ENCODE measurements at places on chromosomes 16 and 17. TPM values are rescaled to one million over a fixed set of nuclear protein-coding genes. Genes with fewer than 3 reads are reported as not detected.
A peak's percentile ranks its signal among the peaks of the same experiment; 100 is the strongest.

GRCh38 chr17:8656693-8657092 lies 26.2 kb upstream of the MYH10 start:
- no peak for DNase-seq

Gene CACNG5
- total RNA-seq: not detected

Gene MYLK3
- 0.66 TPM for total RNA-seq

GRCh38 chr16:81756615-81757356 lies 22.3 kb upstream of the PLCG2 start:
- DNase-seq: no peak

DNA sequence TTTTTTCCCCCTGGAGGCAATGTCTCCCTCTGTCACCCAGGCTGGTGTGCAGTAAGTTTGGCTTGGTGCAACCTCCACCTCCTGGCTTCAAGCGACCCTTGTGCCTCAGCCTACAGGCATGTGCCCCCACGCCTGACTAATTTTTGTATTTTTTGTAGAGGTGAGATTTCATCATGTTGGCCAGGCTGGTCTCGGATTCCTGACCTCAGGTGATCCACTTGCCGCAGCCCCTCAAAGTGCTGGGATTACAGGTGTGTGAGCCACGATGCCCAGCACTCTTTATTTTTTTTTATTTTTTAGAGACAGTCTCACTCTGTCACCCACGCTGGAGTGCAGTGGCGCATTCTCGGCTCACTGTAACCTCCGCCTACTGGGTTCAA lies 113.2 kb downstream of the ABCC6 start:
- no peak for DNase-seq

Gene ARHGDIG
- 0.92 TPM for total RNA-seq

Gene TEKT1
- total RNA-seq: not detected

Gene PRR35
- not detected for total RNA-seq

- no peak for DNase-seq
Observed at GRCh38 chr17:44903012-44903685, 3.9 kb upstream of the EFTUD2 start.

GRCh38 chr17:36939052-36939801 lies 2.0 kb downstream of the LHX1 start:
- DNase-seq: peak; percentile 20

DNA sequence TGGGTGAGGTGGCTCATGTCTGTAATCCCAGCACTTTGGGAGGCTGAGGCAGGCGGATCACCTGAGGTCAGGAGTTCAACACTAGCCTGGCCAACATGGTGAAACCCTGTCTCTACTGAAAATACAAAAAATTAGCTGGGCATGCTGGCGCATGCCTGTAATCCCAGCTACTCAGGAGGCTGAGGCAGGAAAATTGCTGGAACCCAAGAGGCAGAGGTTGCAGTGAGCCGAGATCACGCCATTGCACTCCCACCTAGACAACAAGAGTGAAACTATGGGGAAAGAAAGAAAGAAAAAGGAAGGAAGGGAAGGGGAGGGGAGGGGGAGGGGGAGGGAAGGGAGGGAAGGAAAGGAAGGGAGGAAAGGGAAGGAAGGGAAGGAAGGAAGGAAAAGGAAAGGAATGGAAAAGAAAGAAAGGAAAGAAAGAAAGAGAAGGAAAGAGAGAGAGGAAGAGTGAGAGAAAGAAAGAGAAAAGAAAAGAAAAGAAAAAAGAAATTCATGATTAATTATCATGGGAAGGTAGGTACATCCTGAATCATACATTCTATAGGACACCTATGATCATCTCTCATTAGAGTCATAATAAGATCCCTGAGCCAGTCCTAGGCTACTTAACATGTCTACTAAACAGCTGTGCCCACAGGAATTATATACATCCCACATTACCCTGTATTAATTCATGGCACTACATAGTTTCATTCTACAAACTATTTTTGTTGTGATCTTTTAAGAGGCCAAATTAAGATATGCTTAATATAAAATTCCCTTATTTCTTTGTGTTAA lies 40.9 kb downstream of the CREBBP start:
- no peak for DNase-seq

Gene COPRS
- total RNA-seq: 4.2 TPM

Gene TMUB2
- total RNA-seq: 39.3 TPM

GRCh38 chr17:40064971-40065768 lies 2.4 kb downstream of the THRA start:
- DNase-seq: no peak

- DNase-seq: no peak
Observed at GRCh38 chr17:48352630-48353029, 77.4 kb downstream of the SKAP1 start.

DNA sequence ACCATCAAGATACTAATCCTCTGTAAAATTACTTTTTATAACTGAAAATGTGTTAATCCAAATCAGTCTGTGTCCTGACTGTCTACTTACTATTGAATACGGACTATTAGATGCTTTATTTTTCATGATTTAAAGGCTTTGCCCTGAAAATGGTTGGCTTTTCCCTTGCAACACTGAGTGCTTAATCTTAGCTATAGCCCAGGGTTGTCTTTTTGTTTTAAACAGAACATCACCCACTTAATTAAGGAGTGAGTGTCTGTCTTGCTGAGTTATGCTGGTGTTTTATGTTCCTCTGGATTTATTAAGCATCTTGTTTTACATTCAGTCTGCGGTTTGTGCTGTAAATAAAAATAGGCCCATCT lies 11.0 kb downstream of the FTO start:
- no peak for DNase-seq

DNA sequence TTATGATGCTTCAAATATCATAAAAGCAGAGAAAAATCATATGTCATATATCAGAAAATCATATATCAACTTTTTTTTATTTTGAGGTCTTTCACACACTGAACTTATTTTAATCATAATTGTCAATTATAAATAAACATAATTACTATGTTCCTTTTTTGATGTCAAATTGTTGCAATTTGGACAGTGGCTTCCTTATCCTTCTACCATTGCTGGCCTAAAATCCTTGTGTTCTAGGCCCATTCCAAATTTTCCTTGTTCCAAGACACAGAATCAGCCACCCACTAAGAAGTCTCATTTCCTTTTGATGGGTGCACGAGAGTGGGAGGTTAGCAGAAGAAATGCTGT lies 28.9 kb downstream of the G6PC1 start:
- no peak for DNase-seq

GRCh38 chr17:81230043-81230820 lies 7.5 kb upstream of the CEP131 start:
- no peak for DNase-seq

GRCh38 chr16:29858149-29858849 lies 4.7 kb downstream of the CDIPT start:
- DNase-seq: no peak

Gene CHD9NB
- total RNA-seq: not detected

- no peak for DNase-seq
Observed at GRCh38 chr17:78517421-78517820, 59.8 kb downstream of the DNAH17 start.

DNA sequence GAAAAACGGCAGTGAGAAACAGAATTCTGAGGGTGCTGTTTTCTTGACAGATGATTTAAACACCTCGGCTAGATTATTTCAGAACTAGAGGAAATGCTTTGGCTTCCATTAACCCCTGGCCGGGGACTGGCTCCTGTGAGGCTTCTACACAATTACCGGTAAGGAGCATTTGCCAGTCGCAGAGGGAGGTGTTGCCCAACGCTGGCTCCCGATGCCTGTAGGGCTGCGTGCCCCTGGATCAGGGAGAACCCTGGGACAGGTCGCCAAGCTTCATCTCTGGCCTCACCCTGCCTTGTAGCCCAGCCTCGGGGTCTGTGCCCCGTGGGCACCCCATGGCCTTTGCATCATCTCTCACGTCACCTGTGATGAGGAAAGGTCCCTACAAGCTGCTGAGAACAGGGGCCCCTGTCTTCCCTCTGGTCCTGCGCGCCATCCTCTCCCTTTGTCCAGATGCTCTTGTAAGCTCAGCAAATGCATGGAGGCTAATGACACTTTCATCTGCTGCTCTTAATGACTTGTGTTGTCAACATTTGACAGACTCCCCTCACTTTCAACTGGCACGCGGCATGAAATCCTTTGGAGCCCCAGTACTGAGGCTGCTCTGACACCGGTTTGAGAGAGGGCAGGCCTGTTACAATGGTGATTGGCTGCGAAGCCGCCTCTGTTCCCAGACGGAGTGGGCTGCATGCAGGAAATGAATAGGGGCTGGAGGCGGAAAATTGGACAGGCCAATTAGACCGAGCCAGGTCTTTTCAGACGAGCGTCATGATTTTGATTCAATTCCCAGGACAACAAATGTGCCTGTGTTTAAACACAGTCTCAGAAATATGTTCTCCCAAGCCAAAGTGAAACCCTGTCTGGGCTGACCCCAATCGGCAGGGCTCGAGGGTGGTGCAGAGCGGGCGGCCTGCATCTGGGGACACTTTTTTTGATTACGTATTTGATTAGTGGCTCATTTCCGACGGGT lies 85.5 kb upstream of the DOC2B start:
- DNase-seq: no peak

Gene RUNDC1
- total RNA-seq: 20.8 TPM

DNA sequence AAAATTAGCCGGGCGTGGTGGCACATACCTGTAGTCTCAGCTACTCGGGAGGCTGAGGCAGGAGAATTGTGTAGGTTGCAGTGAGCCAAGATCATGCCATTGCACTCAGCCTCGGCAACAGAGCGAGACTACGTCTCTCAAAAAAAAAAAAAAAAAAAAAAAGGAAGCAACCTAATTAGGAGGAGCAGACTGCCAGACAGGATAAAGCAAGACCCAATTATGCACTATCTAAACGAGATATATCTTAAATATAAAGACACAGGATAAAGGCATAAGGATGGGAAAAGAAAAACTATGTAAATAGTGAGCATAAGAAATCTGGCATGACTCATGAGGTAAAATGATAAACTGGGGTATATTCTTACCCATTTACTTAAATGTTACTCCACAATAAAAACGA lies 4.9 kb downstream of the TXNDC11 start:
- DNase-seq: no peak

All from naive thymus-derived CD4-positive, alpha-beta T cell (primary cell).